ENCODE measurements at places on chromosomes 4 and X.

GRCh38 chrX:69323786-69324720 is 158.8 kb upstream of the PJA1 start:
- peak; percentile 51 for DNase-seq

GRCh38 chrX:132634521-132634920 is 145.7 kb upstream of the MBNL3 start:
- no peak for DNase-seq

- DNase-seq = no peak
These were observed 493 bp downstream of the TCEAL5 start for GRCh38 chrX:103275947-103276567.

DNA sequence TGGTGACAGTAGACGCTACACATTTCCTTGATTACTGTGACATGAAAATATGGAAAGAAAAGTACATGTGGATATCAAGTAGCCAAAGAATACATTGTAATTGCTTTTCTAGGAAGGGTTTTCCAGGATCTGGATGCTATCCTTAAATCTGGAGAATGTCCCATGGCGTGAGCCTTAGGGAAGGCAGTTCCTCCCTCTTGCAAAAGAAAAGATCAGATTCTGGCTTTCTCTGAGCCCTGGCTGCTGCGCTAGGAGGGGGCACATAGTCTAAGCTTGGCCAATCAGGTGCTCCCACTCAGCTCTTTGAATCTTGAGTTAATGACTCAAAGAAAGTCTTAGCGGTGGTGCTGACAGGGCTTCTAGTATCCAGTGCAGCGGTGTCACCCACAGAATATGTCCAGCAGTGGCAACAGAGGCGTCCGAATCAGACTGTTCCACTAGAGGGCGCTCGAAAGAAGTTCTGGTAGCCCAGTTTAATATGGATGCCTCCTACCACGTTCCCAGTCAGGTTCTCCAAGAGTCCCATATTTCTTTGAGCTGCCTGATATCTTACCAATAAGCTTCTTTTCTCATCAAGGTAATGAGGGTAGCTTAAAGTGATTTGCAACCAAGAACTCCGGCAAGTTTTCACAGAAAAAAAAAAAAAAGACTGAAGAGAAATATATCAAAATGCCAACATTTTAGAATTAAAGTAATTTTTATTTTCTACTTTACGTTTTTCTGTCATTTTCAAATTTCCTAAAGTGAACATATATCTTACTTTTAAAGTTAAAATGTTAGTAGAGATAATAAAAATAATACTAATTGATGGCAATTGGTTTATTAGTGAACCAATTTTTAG is 213.4 kb upstream of the S100G start:
- peak; percentile 95 for DNase-seq

- no peak for DNase-seq
These were observed 31.1 kb upstream of the SPANXB1 start for GRCh38 chrX:140971099-140971795.

GRCh38 chrX:17072301-17072700 is 125.8 kb downstream of the REPS2 start:
- DNase-seq = no peak

DNA sequence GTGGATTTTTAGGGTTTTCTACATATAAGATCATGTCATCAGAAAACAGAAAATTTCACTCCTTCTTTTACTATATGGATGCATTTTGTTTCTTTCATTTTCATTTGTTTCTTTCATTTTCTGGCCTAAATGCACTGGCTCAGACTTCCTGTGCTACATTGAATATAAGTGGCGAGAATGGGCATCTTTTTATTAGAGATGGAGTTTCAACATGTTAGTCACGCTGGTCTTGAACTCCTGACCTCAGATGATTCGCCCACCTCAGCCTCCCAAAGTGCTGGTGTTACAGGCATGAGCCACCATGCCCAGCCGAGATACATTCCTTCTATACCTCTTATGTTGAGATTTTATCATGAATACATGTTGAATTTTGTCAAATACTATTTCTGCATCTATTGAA is 61.8 kb downstream of the BRWD3 start:
- no peak for DNase-seq

GRCh38 chrX:23756165-23756564 is 13.1 kb upstream of the ACOT9 start:
- DNase-seq = peak; percentile 91

DNA sequence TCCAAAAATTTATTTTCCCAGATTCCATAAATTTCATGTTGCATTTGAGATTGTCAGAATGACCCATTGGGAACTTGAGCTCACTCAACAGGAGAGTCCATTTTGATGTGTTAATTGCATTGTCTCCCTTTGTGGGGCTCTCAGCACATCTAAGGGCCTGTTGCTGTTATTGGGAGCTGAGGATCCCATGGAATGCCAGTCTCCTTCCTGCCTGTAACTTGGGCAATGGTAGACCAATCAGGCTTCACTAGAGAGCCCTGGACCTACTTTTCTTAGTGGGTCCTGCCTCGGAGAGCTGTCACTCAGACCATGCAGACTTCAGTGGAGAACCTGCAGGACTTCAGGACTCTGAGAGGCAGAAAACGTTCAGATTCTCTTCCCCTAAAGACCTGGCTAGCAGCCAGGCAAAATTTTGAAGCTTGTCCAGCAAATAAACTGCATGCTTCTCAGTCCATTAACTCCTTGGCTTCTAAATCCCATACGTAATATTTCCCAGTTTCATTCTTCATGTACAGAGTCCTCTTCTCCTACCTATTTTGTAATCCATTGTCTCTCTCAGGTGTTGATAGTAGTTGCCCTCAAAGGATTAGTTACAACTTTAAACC is 25.1 kb downstream of the OCRL start:
- DNase-seq = peak; percentile 48

DNA sequence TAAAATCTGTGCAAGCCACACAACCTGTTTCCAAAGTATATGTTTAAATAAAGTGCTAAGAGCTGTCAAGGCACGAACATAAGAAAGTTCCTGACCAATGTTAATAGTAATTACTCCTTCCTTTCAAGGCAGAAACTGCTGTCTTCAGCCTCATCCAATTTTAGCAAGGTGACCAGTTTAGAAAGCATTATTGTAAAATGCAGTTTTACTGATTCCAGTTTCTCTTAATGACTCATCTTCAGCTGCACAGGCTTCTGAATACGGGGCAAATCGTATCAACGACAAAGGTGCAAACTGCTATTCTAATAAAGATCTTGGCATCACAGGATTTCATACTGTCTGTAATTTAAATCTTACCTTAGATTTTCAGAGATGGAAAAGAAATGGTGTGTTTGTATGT is 87.5 kb downstream of the PPP3CA start:
- DNase-seq = no peak

DNA sequence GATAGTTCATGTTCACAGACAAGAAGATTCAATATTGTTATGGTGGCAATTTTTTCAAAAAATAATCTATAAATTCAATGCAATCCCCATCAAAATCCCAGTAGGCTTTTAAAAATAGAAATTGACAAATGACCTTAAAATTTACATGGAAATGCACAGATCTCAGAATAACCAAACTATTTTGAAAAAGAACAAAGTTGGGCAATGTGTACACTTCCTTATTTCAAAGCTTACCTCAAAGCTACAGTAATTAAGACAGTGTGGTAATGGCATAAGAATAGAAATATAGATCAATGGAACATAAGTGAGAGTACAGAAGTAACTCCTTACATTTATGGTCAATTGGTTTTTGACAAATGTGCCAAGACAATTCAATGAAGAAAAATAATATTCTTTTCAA is 39.0 kb downstream of the FRMD7 start:
- no peak for DNase-seq

DNA sequence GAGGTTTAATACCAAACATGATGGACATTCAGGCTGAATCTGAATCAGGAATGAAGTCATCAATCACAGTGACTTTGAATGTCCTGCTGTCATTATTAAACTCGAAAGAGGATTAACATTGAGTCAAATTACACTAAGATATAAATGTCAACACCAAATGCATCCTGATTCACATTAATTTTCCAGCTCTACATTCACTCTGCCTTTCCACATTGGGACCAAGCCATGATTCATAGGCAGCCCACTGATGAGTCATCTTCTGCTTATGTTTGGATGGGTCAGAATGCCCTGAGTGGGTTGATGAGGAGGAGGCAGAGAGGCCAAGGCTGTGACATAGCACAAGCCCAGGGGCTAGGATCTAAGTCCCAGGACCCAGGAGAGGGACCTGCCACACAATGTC is 247.6 kb upstream of the RPS6KA3 start:
- DNase-seq = no peak

DNA sequence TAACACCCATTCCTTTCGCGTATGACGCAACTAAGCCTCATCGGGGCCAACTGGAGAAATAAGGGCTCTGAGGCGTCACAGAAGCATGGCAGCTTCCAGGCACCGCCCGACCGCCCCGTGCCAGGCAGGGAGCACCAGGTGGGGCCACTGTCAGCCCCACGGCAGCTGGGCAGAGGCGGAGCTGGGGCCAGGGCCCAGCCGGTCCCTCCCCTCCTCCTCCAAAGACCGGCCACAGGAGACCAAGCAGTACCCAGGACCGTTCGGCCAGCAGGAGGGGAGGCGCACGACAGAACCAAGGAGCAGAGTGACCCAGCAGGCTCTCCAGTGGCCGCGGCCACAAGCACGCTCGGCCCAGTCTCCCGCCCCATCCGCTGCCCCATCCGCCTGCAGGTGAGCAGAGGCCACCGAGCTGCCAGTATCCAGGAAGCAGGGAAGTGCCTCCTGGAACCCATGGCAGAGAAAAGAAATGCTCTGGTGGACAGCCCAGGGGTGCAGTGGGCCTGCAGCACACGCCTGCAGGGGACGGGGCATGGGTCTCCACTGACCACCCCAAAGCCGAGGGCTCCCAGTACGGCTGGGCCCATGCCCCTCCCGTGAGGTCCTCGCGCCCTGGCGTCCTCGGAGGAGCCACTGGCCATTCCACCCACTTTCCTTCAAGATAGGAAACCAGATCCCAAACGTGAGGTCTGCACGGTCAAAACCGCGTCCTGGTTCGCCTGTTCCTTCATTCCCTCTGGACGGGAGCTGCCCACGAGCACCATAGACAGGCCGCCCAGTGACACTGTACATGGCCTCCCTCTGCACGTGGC is 9.6 kb downstream of the CTBP1 start:
- no peak for DNase-seq

DNA sequence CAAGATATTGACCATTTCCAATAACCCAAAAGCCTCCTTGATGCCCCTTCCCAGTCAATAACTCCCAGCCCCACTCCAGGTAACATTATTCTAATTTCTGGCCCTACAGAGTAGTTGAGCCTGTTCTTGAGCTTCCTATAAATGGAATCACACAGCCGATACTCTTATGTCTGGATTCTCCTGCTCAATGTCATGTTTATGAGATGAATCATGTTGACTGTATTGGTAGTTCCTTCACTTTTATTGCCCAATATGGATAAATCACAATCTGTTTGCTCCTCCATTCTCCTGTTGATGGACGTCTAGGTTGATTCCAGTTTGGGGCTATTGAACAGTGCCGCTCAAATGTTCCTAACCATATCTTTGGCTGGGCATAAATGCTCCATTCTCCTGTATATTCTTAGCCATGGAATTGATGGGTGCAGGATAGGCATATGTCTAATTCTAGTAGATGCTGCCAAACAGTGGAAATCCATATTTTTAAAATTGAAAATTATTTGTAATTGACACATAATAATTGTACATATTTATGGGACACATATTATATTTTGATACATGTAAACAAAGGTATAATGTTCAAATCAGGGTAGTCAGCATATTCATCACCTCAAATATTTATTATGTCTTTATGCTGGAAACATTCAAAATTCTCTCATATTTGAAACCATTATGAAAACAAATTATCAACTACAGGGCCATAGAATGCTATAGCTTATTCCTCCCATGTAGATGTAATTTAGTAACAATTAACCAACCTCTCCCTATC is 40.5 kb upstream of the SLC2A9 start:
- no peak for DNase-seq

DNA sequence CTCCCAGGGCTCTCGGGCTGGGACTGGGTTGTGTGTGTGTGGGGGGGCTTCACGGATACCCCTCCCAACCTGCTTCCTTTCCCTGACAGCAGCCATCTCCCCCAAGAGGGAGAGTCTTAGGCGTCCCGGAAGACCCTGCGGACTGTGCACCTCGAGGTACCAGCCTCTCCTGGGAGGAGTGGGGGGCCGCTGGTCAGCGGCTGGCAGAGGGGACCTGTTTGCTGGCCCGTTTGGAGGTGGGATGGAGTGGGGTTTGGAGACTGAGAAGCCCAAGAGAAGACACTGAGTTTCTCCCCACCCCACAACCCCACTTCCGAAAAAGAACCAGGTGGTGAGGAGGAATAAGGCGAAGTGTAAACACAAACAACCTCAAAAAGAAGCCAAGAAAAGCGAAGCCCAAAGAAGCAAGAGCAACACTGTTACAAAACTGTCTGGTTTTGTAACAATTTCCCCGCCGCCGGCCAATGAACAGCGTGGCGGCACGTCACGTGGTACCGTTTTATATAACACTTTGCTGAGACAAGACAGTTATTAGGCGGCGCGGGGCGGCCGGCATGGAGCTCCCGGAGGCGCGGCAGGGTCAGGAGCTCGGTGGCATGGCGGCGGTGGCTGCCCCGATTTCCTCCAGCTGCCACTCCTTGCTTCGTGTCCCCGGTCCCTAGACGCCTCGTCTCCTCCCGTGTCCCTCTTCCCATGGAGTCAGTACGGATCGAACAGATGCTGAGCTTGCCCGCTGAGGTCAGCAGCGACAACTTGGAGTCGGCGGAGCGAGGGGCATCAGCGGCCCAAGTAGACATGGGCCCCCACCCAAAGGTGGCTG is at the start of gene LONRF3:
LONRF3 (plus strand) TSS at position 531 of the 820 bp plus-strand sequence; CDS start at position 694, 163 bp downstream.
- DNase-seq = peak; percentile 53

GRCh38 chr4:156981262-156981769 is 9.7 kb upstream of the PDGFC start:
- DNase-seq = no peak

DNA sequence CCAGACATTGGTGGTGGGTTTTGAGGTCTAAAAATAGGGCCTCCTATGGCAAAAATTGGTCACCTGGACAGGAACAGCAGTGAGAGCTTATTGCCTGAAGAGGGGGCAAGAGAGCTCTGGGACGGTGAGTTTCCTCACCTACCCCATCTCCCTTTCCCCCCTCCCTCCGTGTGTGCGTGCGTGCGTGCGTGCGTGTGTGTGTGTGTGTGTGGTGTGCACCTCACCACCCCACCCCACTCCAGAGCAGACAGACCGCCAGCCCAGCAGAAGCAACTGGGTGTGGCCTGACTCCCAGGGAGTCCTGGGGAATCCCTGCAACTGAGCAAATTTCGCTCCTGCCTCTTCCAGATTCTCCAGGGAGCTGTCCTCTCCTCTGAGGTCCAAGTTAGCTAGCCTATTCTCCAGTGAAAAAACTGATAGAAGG is 44.7 kb downstream of the PRPS1 start:
- peak; percentile 87 for DNase-seq

- no peak for DNase-seq
These were observed 67.5 kb downstream of the RBM47 start for GRCh38 chr4:40562208-40562607.

DNA sequence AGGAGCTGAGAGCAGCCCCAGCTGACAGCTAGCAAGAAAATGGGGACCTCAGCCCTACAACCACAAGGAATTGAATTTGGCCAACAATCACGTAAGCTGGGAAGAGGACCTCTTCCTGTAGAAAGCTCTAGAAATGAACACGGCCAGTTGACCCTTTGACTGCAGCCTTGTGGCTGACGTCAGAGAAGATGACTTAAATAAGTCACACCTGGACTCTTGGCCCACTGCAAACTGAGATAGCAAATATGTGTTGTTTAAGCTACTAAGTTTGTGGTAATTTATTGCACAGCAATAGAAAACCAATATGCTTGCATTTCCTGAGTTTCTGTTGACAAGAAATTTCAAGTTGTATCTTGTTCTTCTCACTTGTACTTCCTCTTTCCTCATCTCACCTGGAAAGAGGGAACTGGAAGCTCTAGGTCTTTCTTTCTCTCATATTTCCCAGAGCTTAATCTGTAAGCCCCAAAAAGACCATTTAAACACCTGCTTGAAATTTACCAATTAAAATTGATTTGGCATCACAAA is 18.8 kb downstream of the PRKG2 start:
- DNase-seq = no peak

Data from endodermal cell (in vitro differentiated cells).